Astrocyte (in vitro differentiated cells and primary cell): ENCODE measurements at places on chromosomes 5 and 9.

DNA sequence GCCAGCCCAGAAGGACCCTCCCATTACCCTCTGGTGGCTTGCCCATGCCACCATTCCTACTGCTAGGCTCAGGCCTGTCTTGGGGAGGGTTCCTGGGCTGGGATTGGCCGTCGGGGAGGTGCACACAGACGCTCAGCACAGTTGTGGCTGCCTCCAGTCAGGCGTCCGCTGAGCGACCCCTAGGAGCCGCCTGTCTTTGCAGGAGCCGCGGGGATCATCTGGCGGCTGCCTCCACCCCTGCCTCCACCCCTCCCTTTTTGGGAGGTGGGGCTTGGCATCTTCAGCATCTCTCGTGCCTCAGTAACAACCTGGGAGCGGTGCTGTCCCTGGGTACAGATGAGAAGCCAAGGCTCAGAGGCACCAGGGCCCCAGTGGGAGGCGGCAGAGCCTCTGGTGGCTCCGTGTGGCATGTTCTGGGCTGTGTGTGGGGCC lies 39.6 kb downstream of the RXRA start:
- DNase-seq = no peak

GRCh38 chr5:126809916-126810315 lies 33.0 kb downstream of the LMNB1 start:
- DNase-seq = no peak

DNA sequence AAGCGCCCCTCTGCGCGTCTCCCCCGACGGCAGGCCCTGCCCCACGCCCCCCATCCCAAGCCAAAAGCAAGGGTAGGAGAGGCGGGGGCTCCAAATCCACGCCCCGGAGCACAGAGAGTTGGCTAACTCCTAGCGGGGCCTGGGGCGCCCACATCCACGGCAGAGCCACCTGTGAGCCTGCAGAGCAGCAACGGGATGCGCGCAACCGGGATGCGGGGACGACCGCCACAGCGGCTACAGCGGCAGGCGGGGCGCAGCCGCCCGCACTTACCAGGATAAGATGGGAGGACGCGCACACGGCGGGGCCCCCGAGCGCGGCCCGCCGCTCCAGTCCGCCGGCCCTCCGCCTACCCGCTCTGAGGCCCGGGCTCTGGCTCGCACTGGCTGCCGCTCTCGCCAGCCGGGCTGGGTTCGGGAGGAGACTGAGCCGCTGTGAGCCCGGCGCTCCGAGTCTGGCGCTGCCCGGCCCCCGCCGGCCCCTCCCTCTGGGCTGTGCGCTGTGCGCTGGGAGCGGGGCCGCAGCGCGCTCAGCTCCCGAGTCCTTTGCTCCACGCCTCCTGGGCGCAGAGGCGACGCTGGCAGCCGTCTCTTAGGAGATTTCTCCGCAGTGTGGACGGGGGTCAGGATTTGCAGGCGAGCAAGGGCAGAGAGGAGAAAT lies at the start of gene SLC24A2:
TSS of gene SLC24A2 (minus strand) at position 424 of the 658 bp plus-strand sequence.
- DNase-seq = no peak

DNA sequence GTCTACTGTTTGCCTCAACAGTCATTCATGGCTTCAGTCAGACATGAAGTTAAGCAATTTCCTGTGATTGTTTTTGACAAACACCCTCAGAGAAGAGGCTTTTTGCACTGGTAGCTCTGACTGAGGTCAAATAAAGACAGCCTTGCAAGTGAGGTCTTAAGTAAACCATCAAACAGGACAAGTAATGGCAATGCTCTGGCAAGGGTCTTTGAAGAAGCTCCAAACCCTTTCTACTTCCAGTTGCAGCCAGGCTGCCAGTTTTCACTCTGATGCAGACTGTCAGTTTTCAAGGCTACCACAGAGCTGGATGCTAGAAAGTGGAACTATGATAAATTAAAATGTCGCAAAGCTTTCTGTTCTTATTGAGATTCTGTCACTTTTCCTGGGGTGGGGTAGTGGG lies 421.5 kb upstream of the PTGER4 start:
- DNase-seq = no peak

GRCh38 chr9:69657269-69657668 lies 14.9 kb downstream of the APBA1 start:
- no peak for DNase-seq

DNA sequence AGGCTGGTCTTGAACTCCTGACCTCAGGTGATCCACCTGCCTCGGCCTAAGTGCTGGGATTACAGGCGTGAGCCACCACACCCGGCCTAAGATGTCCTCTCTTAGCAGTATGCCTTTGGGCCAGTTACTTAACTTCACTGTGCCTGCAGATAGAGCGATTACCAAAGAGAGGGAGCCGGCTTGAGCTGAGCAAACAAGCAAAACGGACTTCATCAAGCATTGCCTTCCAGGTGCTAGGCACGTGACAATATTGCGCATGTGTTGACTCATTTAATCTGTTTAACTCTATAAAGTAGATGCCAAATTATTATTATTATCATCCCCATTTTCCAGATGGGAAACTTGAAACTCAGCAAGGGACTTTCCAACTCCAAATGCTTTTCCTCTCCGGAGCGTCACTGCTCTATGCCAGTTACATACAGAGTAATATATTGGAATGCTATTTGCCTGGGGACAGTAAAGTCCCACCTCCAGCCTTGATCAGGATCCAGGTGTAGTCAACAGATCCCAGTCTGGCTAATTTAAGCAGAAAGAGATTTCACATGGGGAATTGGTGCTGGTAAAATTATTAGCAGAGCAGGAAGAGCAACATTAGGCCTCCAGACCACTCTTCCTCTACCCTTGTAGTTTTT lies 5.6 kb upstream of the C9orf152 start:
- no peak for DNase-seq

GRCh38 chr9:27755846-27756245 lies 182.6 kb upstream of the C9orf72 start:
- DNase-seq = no peak

DNA sequence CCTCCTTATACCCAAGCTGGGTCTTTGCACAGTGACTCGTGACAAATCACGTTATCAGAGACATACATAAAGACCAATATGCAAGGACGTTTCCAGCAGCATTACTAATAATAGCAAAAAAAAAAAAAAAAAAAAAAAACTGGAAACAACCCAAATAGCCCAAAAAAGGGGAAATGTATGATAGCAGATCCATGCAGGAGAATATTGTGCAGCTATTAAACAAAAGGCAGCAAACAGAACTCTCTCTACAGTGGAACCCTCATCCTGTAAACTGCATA lies 37.7 kb downstream of the C5orf15 start:
- no peak for DNase-seq

DNA sequence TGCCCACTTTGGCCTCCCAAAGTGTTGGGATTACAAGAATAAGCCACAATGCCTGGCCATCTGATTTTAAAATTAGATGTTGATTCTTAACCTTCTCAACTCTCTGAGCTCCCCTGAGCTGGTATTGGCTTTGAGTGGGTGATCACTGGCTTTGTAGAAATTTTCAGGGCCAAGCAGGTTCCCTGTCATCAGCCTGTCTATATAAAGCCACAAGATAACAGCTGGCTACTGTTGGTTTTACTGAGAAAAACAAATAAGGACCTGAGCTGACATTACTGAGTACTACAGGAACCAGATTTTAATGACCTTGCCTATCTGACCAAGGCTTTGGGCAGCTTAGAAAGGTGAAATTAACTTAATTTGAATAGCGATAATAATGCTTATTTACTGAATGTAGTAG lies 153.6 kb downstream of the MSX2 start:
- no peak for DNase-seq

DNA sequence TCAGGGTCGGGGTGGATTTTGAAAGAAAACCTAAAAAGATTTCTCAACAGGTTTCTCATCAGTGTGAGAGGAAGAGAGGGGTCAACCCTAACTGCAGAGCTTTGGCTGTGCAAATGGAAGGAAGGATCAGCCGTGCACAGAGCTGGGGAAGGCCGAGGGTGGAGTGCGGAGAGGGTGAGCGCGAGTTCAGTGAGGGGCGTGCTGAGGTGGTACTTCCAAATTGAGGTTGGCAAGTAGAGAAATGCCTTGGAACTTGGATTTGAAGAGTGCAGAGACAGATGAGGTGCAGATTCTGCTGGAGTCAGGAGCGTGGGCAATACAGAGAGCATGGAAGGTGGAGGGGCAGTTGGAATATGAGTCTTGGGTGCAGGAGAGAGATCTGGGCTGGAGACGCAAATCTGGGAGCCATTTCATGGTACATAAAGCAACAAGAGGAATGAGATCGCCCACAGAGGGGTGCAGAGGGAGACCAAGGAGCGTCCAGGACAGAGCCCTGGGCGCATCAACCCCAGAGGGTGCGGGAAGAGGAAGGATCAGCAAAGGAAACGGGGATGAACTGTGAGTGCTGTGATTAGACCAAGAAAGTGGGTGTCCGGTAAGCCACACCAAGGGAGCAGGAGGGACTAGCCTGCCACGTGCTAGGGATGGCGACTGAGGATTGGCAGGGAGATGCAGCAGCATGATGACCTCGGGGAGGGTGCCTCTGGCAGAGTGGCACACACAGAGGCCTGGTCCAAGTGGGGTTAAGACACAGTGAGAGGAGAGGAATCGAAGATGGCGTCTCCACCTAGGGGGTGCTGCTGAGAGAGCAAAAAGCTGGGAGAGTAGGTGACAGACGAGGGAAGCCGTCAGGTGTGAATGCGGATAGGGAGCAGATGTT lies 105.8 kb downstream of the ADAMTS2 start:
- no peak for DNase-seq

DNA sequence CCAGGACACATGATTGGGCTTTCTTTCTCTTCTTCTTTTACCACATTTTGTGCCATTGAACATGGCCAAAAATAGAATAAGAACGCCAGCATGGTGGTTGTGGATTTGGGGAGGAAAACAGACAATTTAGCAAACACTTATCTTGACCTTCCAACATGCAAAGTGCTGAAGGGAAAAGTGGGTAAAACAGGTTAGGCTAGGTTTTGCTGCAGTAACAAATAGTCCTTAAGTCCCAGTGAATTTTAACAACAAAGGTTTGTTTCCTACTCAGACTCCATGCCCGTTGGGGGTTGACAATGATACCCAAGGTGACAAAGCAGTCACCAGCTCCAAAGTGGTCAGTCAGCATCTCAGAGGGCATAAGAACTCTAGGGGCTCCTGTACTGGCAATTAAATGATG lies 43.2 kb upstream of the STC2 start:
- no peak for DNase-seq

DNA sequence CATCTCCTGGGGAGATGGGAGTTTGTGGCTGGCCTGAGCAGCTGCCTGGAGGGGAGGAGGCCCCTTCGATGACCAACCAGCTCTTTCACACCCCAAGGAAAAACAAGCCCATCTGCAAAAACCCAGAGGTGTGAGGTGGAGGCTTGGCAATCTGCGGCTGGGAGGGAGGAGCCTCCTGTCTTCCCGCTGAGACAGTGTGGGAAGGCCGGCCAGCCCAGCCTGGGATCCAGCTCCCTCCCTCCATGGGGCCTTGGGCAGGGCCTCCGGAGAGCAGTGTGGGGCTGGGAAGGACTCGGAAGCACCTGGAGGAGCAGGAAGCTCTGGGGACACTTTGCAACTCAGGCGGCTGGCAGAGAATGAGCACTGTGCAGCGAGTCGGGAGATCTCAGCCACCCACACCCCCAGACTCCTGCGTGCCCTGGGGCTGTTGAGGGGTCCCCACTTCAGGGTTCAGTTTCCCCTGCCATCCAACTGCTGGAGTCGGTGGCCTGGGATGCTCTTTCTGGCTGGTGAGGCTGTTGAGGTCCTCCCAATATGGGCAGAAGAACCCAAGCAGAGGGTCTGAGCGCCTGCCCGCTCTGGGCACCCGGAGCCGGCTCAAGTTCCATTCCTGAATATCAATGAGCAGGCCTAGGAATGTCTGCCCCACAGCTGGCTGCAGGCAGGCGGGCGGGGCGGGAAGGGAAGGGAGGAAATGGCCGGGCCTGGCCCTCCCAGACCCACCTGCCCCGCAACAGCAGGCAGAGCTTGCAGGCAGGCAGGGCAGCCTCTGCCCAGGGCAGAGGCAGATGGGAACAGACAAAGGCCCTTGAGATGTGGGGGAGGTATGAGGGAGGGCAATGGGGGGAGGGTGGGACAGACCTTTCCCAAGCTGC lies 101.1 kb downstream of the FGF18 start:
- peak; percentile 56 for DNase-seq

DNA sequence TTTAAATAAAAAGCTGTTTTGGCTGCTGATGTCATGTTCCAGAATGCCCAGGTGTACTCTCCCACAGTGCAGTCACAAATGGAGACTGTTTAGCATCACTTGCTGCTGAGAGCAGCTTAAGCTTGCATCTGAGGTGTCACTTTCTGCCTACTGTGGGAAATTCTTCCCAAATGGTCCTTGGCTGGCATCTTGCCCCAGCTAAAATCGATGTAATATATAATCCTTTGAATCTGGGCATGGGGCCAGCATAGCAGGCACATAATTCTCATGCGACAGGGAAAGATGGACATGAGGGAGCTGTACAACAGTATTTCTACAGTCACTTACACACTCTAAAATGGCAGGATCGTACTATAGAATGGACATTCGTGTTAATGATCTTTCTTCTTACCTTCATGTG lies 144.3 kb downstream of the MACIR start:
- DNase-seq = no peak

DNA sequence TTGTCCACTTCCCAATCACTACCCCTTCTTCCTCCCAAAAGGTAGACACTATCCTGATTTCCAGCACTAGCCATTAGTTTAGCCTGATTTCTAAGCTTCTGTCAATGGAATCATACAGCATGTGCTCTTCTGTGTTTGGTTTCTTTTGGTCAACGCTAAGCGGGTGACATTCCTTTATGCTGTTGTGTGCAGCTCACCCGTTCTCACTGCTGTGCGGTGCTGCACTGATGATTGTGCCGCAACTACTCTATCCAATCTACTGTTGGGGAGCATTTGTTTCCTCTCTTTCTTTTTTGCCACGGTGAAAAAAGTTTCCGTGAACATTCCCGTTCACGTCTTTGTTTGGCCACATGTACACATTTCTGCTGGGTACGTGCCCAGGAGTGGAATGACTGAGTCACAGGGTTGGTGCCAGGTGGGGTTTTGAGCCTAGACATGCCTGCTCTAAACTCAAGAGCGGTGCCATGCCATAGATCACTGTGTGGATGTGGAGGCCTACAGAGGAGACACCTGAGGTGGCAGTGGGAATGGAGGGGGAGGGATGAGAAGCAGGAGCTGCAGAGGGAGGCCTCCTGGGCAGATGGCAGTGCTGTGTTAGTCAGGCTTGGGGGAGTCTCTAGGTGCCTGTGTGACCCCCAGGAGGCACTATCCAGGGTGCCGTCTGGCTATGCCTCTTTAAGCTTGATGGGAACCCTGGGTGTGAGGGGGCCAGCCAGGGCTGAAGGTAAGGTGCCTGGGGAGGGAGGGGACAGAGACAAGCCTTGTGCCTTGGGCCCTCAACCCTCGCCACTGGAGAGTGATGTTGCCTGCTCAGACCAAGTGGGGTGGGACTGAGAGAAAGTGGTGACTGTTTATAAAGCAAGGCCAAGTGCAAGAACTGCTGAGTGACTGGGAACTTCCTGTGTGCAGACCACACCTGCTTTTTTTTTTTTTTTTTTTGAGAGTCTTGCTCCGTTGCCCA lies 11.4 kb upstream of the ANKRD33B start:
- DNase-seq = peak; percentile 70

- DNase-seq = no peak
These were observed 32.6 kb upstream of the IRX4 start for GRCh38 chr5:1915316-1915715.

GRCh38 chr5:37054391-37054790 lies 177.8 kb downstream of the NIPBL start:
- DNase-seq = no peak
